Forelimb muscle (tissue), 1 donor: ENCODE measurements at places on chromosomes 12 and 14. TPM values are rescaled to one million over a fixed set of nuclear protein-coding genes. Genes with fewer than 3 reads are reported as not detected.

Gene LIN7A
- 2.3 TPM for polyA plus RNA-seq

Gene GLIPR1L1
- 0.20 TPM for polyA plus RNA-seq

Gene RNASE7
- 0.09 TPM for polyA plus RNA-seq

GRCh38 chr12:55850893-55851292 lies 8.2 kb upstream of the MMP19 start:
- no peak for DNase-seq

DNA sequence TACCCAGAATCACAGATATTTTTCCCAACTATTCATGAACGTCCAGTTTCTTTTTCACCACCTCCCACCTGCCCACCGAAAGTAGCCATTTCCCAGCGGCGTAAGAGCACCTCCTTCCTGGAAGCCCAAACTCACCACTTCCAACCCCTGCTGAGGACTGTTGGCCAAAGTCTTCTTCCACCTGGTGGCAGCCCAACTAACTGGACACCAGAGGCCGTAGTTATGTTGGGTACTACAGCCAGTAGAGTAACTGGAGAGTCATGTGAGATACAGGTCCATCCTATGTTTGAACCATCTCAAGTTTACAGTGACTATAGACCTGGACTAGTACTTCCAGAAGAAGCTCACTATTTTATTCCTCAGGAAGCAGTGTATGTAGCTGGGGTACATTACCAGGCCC lies 81.6 kb downstream of the RAD52 start:
- DNase-seq = no peak
